ENCODE measurements at places on chromosomes 5 and 9. TPM values are rescaled to one million over a fixed set of nuclear protein-coding genes. Genes with fewer than 3 reads are reported as not detected.

TAF11L12 gene
- not detected for total RNA-seq

C9orf153 gene
- total RNA-seq = not detected

GRCh38 chr9:116632990-116633838 is 53.9 kb upstream of the TRIM32 start:
- H3K36me3 ChIP-seq = no peaks in the 10 kb centered on the region
- no peaks in the 10 kb centered on the region for H3K27me3 ChIP-seq
- no peaks in the 10 kb centered on the region for H3K4me1 ChIP-seq
- no peak for DNase-seq

- no peaks in the 10 kb centered on the region for H3K4me1 ChIP-seq
- DNase-seq = no peak
- H3K27me3 ChIP-seq = no peaks in the 10 kb centered on the region
- no peaks in the 10 kb centered on the region for H3K36me3 ChIP-seq
- no peak overlapping the region for H3K4me3 ChIP-seq
- H3K27ac ChIP-seq = no peak overlapping the region
These were observed 657.5 kb upstream of the WWC1 start for GRCh38 chr5:167633931-167634341.

DNA sequence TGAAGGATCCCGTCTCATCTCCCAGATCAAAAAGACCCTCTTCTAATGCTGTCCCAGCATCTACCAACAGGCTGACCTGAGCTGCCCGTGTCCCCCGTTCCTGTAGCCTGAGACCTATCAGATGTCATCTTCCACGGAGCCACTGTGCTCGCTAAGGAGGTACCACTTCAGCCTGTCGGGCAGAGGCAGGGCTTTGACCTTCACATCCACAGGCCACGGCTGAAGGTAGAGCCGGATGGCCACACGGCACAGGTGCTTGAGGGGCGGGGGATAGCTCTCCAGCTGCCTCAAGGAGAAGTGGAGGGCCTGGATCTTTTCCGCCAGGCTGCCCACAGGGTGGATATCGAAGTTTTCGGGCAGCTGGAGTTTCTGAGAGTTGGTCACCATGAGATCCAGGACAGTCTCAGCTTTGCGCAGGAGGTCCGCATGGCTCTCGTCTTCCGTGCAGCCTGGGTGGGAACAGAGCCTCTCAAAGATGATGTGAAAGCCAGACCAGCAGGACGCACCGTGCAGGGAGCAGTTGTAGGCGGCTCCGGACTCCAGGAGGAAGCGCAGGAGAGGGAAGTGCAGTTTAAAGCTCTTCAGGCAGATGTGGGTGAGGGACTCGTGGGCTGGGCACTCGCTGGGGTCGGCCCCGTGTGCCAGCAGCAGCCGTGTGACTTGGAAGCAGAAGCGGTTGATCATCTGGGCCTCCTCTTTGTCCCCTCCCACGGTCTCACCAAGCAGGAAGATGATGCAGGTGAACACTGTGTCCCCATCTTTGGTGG is 4.1 kb downstream of the ASB6 start:
- H3K4me1 ChIP-seq = peaks cover 26% of the 10 kb centered on the region
- no peak overlapping the region for H3K4me3 ChIP-seq
- no peaks in the 10 kb centered on the region for H3K36me3 ChIP-seq
- DNase-seq = no peak

GRCh38 chr5:95630394-95630917 is 10.6 kb downstream of the GPR150 start:
- H3K4me1 ChIP-seq = no peaks in the 10 kb centered on the region
- H3K27me3 ChIP-seq = no peaks in the 10 kb centered on the region
- no peaks in the 10 kb centered on the region for H3K36me3 ChIP-seq
- H3K27ac ChIP-seq = no peak overlapping the region

DNA sequence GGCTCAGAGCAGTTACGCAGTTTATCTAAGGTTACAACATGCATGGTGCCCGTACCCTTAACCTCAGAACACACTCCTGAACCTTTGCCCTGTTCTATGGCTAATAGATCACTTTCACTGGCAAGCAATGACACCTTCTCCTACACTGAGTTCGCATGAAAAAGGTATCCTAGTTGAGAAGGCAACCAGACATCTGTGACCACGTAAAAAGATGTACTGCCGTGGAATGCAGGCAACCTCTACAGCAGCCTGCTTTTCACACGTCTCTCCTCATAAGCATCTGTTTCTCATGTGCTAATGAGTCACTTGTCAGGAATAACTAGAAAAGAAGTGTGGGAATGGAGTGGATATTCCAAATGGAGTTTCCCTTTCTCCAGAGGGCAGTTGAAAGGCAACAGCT is 71.4 kb downstream of the FBXO38 start:
- DNase-seq = no peak
- H3K36me3 ChIP-seq = no peaks in the 10 kb centered on the region
- H3K4me3 ChIP-seq = no peak overlapping the region
- H3K27me3 ChIP-seq = no peaks in the 10 kb centered on the region
